ENCODE measurements at places on chromosomes 11 and 22.
A peak's percentile ranks its signal among the peaks of the same experiment; 100 is the strongest.

DNA sequence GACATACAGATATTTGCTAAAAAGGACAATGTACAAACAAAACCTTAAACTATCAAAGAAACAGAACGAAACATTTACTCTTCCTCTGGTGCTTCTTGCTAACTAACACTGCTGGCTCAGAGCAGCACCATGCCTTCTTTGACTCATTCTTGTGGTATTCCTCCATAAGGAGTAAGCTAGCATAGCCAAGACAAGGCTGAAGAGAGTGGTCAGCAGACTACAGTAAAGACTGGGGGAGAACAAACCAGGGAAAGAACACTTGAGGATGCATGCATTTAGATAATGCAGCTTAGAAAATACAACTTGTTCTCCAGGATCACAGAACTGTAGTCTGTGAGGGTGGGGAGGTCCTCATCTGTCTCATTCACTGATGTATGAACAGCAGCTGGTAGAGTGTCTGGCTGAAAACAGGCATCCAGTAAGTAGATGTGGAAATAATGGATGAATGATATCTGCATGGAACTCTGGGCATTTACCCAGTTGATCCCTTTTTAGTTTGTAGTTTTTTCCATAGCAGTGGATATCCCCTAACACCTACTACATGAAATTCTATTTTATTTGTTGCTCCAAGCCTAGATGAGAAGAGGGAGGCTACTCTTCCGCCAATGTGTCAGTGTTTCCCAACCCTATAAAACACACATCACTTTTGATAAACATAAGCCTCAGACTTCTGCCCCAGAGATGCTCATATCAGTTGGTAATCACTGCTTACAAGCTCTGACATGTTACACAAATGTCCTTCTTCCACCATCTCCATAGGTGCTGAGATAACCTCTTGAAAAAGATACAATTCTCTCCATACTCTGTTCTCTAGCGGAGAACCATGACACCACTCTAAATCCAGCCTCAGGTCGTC, 7.3 kb downstream of the SNX19 start:
- DNase-seq: no peak

- DNase-seq: peak; percentile 40
Measured at GRCh38 chr11:45267652-45268299, 18.4 kb downstream of the SYT13 start.

DNA sequence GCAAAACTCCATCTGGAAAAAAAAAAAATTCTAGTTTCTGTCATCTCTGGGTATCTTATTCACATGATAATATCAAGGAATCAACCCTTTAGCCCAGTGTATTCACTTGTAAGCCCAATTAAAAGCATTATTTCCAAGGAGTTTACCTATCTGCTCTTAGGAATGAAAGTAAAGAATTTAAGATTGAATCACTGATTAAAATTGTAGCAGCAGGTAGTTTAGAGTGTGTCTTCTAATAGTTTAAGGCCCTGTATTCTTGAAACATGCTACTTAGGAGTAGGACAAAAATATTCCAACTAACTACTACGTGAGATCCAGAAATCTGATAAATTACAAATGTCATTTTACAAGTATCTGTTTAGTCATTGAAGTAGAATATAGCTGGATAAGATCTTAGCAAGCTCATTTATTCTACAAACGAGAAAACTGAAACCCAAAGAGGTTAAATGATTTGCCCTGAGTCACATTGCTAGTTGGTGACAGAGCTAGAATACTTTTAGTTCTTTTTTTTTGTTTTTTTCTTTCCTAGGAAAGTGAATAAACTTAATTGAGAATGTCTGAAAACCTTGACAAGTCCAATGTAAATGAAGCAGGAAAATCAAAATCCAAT, 4.0 kb downstream of the TCP11L1 start:
- no peak for DNase-seq

DNA sequence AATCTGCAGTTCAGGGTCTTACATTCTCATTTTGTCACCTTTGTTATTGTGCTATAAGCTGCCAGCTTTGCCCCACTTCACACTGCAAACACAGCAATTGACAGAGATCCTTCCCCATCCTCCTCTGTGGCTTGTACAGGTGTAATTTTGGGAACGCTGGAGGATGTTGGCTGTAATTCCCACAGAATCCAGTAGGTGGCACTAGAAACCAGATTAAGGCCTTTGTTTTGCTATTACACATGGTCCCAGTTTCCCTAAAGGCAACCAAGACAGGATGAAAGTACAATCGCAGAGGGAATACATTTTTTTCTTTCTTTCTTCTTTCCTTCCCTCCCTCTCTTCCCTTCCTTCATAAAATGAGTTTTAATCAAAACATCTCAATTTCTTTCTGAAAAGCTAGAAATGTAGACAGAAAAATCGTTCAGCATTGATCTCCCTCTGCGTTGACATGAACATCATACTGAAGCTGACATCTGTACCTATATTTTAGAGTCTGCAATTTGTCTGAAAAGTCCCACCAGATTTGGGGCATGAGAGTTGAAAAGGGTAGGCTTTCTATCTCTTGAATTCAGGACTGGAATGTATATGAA, 21.3 kb upstream of the NELL1 start:
- peak; percentile 44 for DNase-seq

DNA sequence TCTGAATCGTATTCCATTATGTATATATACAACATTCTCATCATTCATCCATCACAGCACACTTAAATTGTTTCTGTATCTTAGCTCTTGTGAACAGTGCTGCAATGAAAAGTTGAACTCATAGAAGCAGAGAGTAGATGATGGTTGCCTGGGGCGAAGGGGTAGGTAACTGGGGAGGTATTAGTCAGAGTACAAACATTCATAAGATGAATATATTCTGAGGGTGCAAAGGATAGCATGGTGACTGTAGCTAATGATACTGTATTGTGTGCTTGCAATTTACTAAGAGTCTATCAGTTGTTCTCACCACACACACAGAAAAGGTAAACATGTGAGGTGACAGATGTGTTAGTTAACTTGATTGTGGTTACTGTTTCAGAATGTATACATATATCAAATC, 12.6 kb upstream of the RFPL2 start:
- DNase-seq: no peak

- no peak for DNase-seq
Measured at GRCh38 chr11:66266378-66267038, 1.9 kb upstream of the RAB1B start.

- DNase-seq: no peak
Measured at GRCh38 chr22:25069426-25069757, 116.9 kb downstream of the KIAA1671 start.

DNA sequence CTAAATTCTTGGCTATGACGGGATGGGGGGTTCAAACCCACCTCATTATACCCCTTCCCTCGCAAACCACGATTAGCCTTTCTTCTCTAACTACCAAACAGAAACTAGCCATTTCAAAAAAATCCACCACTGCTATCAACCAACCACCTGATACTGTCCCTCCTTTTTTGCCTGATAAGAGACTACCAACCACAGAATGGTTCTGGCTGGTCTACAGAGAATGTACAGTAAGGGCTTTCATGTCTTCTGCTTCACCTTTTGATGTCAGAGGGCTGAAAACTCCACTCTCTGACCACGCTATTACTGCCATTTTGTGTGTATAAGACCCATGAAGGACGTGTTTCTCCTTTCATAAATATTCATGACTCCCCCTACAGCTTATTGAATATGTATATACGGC, 19.1 kb downstream of the RIC3 start:
- DNase-seq: no peak

DNA sequence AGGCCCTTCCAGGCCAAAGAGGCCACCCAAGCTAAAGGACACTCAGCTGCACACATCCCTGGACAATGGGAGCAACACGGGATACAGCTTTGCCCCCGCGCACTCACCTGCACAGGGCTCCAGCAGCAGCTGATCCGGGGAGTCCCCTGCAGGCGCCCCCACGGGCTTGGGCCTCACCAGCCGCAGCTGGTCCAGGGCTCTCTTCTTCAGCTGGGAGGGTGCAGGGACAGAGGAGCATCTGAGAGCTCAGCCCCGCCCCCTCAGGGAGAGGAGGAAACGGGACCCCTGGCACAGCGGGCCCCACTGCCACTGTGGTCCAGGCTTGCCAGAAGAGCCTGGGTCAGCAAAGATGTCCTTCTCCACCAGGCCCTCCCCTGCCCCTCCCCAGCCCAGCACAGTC, 7.8 kb upstream of the MFNG start:
- no peak for DNase-seq

GRCh38 chr11:117127171-117127901, 16.8 kb upstream of the PAFAH1B2 start:
- DNase-seq: no peak

DNA sequence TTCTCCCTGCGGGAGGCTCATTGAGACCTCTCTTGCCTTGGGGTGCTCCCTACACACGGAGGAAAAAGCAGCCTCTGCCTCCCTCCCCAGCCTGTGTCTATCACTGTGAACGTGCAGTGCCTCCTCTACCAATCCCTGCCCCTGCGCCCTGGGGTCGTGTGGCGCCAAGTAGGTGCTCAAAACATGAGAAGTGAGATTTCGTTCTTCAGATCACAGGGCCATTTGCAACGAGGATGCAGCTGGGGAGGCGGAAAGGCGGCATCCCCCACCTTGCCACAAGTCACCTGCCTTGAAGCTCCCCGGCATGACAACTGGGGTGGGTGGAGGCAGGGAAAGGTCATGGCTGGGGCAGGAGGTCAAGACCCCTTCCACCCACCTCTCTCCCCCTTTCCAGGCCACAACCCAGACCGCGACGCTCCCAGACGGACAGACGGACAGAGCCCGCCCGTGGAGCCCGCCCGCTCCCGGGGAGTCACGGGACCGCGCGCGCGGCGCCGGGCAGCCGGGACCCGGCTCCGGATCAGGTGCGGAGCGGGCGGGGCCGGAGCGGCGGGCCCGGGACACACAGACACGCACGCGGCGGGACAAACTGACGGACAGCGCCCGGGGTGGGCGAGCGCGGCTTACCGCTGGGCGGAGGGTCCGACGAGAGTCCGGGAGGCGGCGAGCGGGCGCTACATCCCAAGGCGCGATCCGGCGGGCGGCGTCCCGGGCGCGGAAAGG, 485 bp downstream of the KCNJ4 start:
- DNase-seq: no peak

DNA sequence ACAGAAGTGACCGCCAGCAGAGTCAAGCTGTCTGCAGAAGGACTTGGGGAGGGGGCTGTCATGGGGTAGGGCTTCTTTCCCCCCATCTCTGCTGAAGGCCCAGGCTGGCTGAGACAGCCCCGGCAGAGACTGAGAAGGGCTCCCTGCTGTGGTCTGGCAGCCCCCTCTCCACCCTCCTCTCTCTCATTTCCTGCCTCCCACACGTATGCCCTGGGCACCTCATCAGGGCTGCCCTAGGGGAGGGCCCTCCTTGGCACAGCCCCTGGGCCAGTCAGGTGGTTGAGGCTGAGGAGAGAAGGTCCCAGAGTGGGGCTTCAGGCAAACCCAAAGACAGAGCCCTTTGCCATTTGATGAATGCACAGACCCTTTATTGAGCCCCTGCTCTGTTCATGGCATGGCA, 3.6 kb downstream of the RASD2 start:
- no peak for DNase-seq

DNA sequence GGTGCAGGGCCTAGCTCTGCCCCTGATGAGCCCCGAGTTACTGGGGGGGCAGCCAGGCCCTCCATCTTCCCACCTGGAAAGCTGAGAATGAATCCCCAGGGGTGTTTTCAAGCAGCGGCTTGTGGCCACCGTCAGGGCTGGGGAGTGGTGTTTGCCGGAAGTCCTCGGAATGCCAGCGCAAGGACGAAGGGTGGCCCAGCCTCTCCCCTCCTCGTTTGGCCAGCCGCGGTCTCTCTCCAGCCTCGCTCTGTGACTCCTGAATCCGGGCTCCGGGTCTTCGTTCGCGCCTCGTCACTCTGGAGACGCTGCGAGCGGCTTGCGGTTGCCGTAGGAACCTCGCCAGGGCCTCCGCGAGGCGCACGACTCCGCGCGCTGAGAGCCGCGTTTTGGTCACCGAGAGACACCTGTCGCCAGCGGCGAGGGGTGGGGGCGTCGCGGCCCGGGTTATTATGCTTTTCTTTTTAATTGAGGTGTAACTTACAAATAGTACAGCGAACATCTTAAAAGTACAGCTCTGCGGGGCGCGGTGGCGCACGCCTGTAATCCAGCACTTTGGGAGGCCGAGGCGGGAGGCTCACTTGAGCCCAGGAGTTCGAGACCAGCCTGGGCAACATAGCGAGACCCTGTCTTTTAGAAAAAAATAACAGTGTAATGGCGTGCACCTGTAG, 6.3 kb upstream of the KDELR3 start:
- peak; percentile 92 for DNase-seq
